ENCODE measurements at places on chromosomes 7 and 10. TPM values are rescaled to one million over a fixed set of nuclear protein-coding genes. Genes with fewer than 3 reads are reported as not detected.
A peak's percentile ranks its signal among the peaks of the same experiment; 100 is the strongest.

DNA sequence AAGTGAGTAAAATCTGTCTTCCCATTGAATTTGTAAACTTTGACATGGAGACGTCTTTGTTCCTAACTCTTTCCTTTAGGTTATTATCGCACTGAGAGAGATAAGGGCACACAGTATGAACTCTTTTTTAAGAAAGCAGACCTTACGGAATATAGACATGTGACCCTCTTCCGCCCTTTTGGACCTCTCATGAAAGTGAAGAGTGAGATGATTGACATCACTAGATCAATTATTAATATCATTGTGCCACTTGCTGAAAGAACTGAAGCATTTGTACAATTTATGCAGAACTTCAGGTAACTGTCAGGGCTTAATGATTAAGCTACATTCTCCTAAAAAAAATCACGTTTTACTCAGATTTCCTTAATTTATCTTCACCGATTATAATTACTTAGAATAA is 20.4 kb downstream of the CSGALNACT2 start:
- peaks cover 56% of the 10 kb centered on the region for H3K4me1 ChIP-seq
- no peak overlapping the region for H3K4me3 ChIP-seq
- H3K27me3 ChIP-seq: no peaks in the 10 kb centered on the region
- no peak overlapping the region for H3K27ac ChIP-seq
- H3K36me3 ChIP-seq: peaks cover 14% of the 10 kb centered on the region
- DNase-seq: no peak

GRCh38 chr10:132113206-132113605 is 47.5 kb downstream of the JAKMIP3 start:
- no peaks in the 10 kb centered on the region for H3K27me3 ChIP-seq
- H3K4me1 ChIP-seq: no peaks in the 10 kb centered on the region
- H3K4me3 ChIP-seq: no peak overlapping the region
- H3K27ac ChIP-seq: no peak overlapping the region
- no peak for DNase-seq

- peaks cover 23% of the 10 kb centered on the region for H3K4me1 ChIP-seq
- no peaks in the 10 kb centered on the region for H3K27me3 ChIP-seq
- peak; percentile 14 for DNase-seq
- H3K36me3 ChIP-seq: no peaks in the 10 kb centered on the region
Measured at GRCh38 chr7:38413784-38414183, 140.3 kb upstream of the TARP start.

DNA sequence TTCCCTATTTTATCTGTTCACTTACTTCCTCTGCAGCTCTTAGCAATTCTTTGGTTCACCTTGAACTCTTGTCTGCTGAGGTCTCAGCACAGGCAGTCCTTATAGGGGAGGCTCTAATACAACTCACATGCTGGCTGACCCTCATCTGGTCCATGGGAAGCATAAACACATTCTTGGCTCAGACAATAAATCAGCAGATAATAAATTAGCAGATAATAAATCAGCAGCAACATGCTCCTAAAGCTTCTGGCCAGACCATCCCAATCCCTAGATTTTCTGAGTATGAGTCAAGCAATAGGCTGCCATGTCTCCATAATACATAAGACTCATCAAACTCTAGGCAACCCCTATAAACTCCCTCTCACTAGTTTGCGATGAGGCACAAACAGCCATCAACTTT is 208.6 kb upstream of the STEAP4 start:
- H3K27ac ChIP-seq: no peak overlapping the region
- H3K27me3 ChIP-seq: no peaks in the 10 kb centered on the region
- no peaks in the 10 kb centered on the region for H3K4me1 ChIP-seq
- H3K4me3 ChIP-seq: no peak overlapping the region

DNA sequence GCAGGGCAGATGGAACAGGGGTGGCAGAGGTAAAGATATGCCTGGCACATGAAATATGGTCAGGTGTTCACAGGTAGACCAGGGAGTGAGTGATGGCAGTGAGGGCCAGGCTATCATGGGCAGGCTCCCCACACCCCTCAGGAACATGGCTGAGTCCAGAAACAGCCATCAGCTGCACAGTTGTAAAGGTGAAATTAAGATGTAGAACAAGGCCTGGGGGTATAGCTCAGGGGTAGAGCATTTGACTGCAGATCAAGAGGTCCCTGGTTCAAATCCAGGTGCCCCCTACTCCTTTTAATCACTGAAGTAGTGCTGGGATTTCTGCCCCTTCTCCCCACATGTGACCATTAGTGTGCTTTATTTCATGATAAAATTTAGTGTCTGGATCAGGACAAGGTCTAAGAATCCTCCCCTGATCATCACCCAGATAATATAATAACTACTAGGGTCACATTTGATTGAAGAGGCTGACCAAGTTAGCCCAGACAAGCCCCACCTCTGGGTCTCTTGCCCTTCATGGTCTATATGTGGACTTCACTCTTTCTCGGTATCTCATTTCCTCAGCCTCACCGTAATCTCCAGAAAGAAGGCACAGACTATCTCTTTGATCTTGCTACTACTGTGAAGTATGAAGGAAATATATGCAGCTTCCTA is 69.0 kb downstream of the ZNF783 start:
- peak; percentile 25 for DNase-seq
- H3K4me3 ChIP-seq: no peak overlapping the region
- no peak overlapping the region for H3K27ac ChIP-seq
- peaks cover 3% of the 10 kb centered on the region for H3K27me3 ChIP-seq

- no peak overlapping the region for H3K4me3 ChIP-seq
- DNase-seq: no peak
- H3K27ac ChIP-seq: no peak overlapping the region
- H3K4me1 ChIP-seq: no peaks in the 10 kb centered on the region
- H3K36me3 ChIP-seq: no peaks in the 10 kb centered on the region
- no peaks in the 10 kb centered on the region for H3K27me3 ChIP-seq
Measured at GRCh38 chr10:19713800-19714525, 102.3 kb upstream of the PLXDC2 start.

The PAPOLB gene
- not detected for total RNA-seq

The GHRHR gene
- not detected for total RNA-seq

The GPER1 gene
- not detected for total RNA-seq

The EEPD1 gene
- 0.49 TPM for total RNA-seq

The TMEM213 gene
- not detected for total RNA-seq

The LRRC17 gene
- not detected for total RNA-seq

All from activated naive CD4-positive, alpha-beta T cell treated with anti-CD3 and anti-CD28 coated beads for 36 hours (primary cell).